Tibial nerve (tissue), 4 donors: ENCODE measurements at places on chromosomes 3 and 15.

DNA sequence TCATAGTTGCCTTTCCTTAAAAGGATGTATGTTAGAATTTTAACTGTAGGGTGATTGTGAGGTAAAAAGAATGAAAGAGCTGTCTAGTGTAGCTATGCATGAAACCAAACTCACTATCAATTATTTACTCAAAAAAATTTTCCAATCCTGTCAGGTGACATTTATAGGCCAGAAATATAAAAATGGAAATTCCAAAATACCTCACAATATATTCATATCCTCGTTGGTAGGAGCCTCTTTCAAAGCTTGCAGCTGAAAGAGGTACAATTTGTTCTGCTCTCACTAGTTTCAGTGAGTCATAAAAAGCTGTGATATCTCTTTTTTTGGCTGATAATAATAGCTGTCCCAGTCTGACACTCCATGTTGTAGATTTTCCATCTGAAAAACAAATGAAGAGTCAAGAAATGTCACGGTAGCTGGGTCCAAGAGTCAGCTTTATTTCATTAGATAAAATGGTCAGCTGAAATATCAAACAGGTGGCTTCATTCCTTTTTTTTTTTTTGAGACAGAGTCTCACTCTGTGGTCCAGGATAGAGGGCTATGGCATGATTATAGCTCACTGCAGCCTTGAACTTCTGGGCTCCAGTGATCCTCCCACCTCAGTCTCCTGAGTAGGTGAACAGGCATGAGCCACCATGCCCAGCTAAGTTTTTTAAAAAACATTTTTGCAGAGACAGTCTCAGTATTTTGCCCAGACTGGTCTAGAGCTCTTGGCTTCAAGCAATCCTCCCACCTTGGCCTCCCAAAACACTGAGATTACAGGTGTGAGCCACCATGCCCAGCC, 50.8 kb upstream of the XRN1 start:
- no peak overlapping the region for H3K4me3 ChIP-seq
- H3K27ac ChIP-seq: no peak overlapping the region
- no peak for DNase-seq
- H3K27me3 ChIP-seq: no peaks in the 10 kb centered on the region
- H3K4me1 ChIP-seq: no peaks in the 10 kb centered on the region

DNA sequence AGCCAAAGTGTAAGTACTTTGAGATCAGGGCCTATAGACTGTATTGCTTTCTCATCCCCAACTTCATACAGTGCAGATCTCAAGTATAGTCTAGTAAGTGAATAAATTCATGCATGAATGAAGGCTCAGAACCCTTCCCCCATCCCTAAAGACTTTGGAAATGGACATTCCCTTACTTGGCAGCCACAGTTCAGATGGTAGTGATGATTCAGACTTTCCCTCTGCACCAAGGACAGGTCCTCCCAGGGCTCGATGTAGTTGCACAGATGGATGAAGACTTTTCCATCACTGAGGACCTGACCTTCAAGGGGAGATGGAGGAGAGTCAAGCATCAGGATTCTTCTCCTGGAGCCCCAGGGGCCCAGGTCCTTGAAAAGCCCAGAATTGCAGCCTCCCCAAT, 4.6 kb downstream of the TIMP4 start:
- DNase-seq: no peak
- H3K27ac ChIP-seq: no peak overlapping the region
- H3K4me3 ChIP-seq: no peak overlapping the region
- no peaks in the 10 kb centered on the region for H3K4me1 ChIP-seq
- H3K27me3 ChIP-seq: no peaks in the 10 kb centered on the region

GRCh38 chr3:183306798-183307671, 54.0 kb downstream of the B3GNT5 start:
- H3K36me3 ChIP-seq: no peaks in the 10 kb centered on the region
- H3K27ac ChIP-seq: peak overlapping the region; percentile 55
- no peaks in the 10 kb centered on the region for H3K4me1 ChIP-seq
- DNase-seq: peak; percentile 33

- no peaks in the 10 kb centered on the region for H3K27me3 ChIP-seq
- no peaks in the 10 kb centered on the region for H3K36me3 ChIP-seq
- H3K4me1 ChIP-seq: peaks cover 5% of the 10 kb centered on the region
Observed at GRCh38 chr3:73433687-73434086, 191.1 kb downstream of the PDZRN3 start.

- no peak for DNase-seq
- no peaks in the 10 kb centered on the region for H3K27me3 ChIP-seq
- peaks cover 25% of the 10 kb centered on the region for H3K4me1 ChIP-seq
Observed at GRCh38 chr3:23075496-23075895, 127.6 kb upstream of the UBE2E2 start.

GRCh38 chr3:166388321-166388720, 551.1 kb upstream of the BCHE start:
- no peaks in the 10 kb centered on the region for H3K4me1 ChIP-seq
- no peak for DNase-seq
- H3K4me3 ChIP-seq: no peak overlapping the region
- H3K27me3 ChIP-seq: no peaks in the 10 kb centered on the region
- H3K36me3 ChIP-seq: no peaks in the 10 kb centered on the region
- H3K27ac ChIP-seq: no peak overlapping the region

GRCh38 chr15:89679212-89679611, at the start of gene PLIN1:
PLIN1 (minus strand) TSS chr15:89679367; CDS start chr15:89677489, 1,878 bp downstream.
- H3K4me3 ChIP-seq: no peak within 1 kb of the TSS
- no peaks in the 10 kb centered on the region for H3K27me3 ChIP-seq
- DNase-seq: no peak
- H3K36me3 ChIP-seq: peaks cover 20% of the 10 kb centered on the region
- peak within 1 kb of the TSS; percentile 84 for H3K27ac ChIP-seq

DNA sequence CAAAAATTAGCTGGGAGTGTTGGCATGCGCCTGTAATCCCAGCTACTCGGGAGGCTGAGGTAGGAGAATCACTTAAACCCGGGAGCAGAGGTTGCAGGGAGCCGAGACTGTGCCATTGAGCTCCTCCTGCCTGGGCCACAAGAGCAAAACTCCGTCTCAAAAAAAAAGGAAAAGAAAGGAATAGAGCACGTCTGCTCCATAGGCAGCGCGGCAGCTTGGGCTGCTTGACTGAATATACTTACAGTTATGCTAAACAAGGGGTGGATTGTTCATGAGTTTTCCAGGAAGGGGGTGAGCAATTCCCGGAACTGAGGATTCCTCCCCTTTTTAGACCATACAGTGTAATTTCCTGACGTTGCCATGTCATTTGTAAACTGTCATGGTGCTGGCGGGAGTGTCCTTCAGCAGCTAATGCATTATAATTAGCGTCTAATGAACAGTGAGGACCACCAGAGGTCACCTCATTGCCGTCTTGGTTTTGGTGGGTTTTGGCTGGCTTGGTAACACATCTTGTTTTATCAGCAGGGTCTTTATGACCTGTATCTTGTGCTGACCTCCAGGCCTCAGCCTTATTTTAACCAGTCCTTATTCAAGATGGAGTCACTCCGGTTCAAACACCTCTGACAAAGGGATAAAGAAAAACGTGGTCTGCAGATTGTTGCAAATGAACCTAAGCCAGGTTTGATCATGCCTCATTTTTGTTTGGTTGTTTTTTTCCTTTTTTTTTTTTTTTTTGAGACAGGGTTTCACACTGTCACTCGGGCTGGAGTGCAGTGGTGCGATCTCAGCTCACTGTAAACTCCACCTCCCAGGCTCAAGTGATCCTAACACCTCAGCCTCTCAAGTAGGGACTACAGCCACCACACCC, 24.9 kb upstream of the SENP5 start:
- peak overlapping the region; percentile 31 for H3K27ac ChIP-seq
- H3K27me3 ChIP-seq: no peaks in the 10 kb centered on the region
- DNase-seq: no peak
- H3K36me3 ChIP-seq: no peaks in the 10 kb centered on the region
- no peaks in the 10 kb centered on the region for H3K4me1 ChIP-seq
